ENCODE measurements at places on chromosomes 13 and 19.
A peak's percentile ranks its signal among the peaks of the same experiment; 100 is the strongest.

GRCh38 chr13:79560954-79561353 is 80.0 kb downstream of the NDFIP2 start:
- DNase-seq = no peak

- peak; percentile 47 for DNase-seq
These were observed 46.4 kb downstream of the CELF5 start for GRCh38 chr19:3270902-3271301.

- peak; percentile 3 for DNase-seq
These were observed 25.3 kb upstream of the OR10H2 start for GRCh38 chr19:15702534-15702930.

DNA sequence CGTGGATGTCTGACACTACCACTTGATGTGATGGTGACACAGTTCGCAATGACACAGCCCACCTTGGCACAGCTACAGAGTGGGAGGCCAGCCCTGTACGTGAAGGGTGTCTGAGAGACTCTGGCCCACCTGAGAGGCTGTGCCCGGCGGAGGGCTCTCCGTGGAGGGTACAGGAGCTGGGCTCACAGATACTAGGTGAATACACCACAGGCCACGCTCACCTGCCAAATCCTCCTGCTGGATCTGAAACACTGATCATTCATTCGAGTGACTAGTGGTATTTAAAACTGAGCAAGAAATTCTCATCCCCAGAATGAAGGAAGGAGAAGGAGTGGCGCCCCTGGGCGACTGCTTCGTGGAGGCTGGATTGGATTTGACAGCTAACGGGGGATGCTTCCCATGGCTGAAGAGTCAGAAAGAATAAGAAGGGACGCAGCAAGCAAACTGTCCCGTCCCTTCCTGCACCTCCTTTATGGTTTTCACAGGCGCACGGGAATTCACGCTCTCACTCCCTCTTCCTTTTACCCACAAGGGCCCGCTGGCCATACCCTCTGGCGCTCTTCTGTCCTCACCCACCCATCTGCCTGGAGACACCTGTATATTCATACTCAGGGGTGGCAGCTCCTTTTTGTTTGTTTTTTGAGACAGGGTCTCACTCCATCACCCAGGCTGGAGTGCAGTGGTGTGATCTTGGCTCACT is 25.0 kb downstream of the CEBPG start:
- no peak for DNase-seq

DNA sequence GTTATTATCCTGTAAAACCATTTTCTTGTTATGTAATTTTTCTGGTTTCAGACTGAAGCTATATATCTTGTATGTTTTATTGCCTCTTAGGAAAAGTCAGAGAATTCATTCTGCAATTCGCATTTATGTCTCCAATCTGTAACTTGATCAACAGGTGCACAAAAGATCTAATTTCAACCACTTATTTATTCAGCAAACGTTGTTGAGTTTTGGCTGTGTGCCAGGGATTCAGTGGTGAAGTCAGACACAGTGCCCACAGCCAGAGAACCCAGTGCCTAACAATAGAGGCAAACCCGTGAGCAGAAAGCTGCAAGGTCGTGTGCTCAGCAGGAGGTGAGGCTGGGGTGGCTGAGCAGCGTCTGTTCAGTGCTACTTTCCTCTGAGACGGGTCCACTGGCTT is 119.5 kb upstream of the MCF2L start:
- DNase-seq = peak; percentile 23

DNA sequence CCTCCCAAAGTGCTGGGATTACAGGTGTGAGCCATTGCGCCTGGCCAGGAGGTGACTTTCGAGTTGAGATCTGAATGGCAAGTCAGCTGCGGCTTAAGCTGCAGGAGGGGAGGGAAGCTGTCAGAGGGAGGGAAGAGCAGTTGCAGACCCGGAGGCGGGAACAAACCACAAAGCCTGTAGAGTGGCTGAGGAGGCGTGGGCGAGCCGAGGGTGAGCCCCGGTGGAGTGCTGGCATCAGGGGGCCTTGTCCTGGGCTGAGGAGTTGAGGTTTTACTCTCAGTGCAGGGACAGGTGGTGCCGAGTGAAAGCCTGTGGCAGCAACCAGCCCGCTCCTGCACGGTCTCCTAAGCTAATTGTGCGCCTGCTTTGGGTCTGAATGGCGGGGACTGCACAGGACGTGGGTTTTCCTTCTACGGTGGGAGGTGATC is 24.2 kb downstream of the PPP1R37 start:
- peak; percentile 58 for DNase-seq

GRCh38 chr13:102620516-102620915 is 23.7 kb downstream of the TPP2 start:
- no peak for DNase-seq

DNA sequence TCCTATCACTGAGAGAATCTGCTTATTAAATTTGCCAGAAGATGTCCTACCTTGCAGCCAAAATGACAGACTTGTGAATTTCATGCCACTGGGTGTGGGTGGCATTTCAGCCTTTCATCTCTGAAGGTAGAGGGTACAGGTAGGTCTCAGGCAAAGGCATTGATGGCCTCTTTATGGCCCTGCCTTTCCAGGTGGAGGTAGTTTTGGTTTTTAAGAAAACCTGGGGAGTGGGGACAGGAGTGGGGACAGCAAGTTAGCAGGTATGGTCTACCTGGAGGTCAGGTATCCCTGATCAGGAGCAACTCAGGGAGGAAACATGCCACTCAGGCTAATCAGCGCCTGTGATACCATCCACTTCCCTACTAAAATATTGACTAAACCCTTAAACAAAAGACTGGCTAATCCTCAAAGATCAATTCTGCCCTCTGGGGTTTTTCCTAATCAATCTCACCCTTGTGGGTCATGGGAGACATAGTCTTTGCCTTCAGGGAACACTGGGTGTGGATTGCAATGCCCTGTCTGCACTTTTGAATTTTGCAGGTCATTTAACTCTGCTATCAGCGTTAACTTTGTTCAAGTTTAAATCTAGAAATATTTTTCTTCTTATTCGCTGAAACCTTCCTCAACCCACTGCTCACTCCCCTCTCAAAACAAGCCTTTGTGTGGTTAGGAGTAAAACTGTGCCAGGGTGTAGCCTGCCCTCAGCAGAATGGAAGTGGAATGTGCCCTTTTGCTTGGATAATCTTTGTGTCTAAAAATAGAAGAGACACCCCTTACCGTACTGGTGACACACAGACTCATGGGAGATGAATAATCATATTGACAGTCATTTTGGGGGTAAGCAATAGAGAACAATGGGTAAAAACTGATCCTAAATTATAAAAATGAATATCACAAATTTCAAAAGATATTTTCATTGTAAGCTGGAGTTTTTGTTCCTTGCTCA is 233.7 kb downstream of the COG6 start:
- peak; percentile 39 for DNase-seq

GRCh38 chr19:6519289-6519688 is 11.5 kb upstream of the TNFSF9 start:
- DNase-seq = peak; percentile 81

- no peak for DNase-seq
These were observed 4.0 kb upstream of the DLEU7 start for GRCh38 chr13:50847501-50847900.

- no peak for DNase-seq
These were observed 10.0 kb downstream of the PKN1 start for GRCh38 chr19:14442891-14443631.

- DNase-seq = peak; percentile 53
These were observed 1.4 kb upstream of the TSHZ3 start for GRCh38 chr19:31350693-31351055.

DNA sequence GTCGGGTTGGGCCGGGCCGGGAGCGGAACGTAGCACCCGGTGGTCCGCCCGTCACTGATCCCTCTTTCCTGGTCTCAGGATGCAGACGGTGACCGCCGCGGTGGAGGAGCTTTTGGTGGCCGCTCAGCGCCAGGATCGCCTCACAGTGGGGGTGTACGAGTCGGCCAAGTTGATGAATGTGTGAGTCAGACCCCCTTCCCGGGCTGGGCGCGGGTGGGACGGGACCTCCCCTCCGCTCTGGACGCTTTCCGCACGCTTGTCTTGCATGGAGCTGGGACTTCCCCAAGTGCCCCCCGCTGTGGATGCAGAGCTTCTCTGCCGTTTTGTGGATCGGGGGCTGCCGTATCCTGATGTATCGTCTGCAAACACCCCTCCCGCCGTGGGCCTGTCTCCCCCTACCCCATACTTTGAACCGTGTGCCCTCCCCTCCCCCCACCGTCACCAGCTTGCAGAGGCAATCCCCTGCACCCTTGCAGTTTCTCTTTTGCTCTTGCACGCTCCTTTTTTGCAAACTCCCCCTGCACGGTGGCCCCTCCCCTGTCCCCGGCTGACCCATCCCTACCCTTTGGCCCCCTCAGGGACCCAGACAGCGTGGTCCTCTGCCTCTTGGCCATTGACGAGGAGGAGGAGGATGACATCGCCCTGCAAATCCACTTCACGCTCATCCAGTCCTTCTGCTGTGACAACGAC is 669 bp downstream of the GADD45B start:
- DNase-seq = no peak

DNA sequence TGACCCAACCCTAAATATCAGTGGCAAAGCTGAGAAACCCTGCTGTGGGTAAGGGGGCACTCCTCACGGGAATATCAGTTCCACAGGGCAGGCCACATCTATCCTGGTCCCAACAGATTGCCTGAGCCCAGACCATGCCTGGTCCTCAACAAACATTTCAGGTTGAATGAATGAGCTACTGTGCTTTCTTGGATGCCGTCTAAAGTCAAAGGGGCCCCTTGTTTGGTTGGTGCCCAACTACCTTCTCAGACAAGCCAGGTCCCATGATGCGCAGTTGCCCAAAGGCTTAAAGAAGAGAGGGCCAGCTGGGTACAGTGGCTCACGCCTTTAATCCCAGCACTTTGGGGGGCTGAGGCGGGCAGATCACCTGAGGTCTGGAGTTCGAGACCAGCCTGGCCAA is 2.4 kb downstream of the DPP9 start:
- no peak for DNase-seq

GRCh38 chr19:3124630-3125029 is 11.2 kb upstream of the GNA15 start:
- no peak for DNase-seq

DNA sequence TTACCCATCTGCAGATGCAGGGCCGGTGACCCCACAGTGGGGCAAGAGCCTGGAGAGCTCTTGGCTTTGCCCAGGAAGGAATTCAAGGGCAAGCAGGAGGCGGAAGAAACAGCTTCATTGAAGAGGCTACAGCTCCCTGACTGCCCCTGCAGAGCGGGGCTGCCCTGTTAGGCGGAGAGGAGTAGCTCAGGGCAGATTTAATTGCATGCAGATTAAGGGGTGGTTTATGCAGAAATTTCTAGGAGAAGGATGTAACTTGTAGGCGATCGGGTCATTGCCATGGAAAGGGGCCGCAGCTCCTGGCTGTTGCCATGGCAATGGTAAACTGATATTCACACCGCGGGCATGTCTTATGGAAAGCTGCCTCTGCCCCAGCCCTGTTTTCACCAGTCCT is 94.1 kb downstream of the ATP11A start:
- no peak for DNase-seq

GRCh38 chr13:49439609-49440008 is 4.3 kb downstream of the CAB39L start:
- DNase-seq = no peak

DNA sequence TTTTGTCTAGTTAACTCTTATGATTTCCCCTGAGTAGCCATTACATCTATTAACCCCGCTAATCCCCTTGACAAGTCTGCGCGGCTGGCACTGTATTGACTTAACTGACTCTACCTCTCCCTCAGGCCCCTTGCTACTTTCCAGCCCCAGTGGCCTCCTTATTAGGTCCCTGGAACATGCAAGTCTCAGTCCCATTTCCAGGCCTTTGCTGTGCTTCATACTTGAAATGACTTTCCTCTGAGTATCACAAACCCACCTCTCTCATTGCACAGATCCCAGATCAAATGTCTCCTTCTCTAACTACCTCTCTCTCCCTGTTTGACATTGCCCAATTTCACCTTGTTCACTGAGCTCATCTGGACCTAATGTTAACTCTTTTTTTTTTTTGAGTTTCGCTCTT is 13.2 kb downstream of the SPACA6 start:
- DNase-seq = no peak

- DNase-seq = no peak
These were observed 231.1 kb upstream of the SERP2 start for GRCh38 chr13:44142540-44142867.

GRCh38 chr19:23762548-23762883 is 3.8 kb upstream of the ZNF681 start:
- no peak for DNase-seq

- peak; percentile 36 for DNase-seq
These were observed 50.9 kb upstream of the TPM4 start for GRCh38 chr19:16025108-16026101.

DNA sequence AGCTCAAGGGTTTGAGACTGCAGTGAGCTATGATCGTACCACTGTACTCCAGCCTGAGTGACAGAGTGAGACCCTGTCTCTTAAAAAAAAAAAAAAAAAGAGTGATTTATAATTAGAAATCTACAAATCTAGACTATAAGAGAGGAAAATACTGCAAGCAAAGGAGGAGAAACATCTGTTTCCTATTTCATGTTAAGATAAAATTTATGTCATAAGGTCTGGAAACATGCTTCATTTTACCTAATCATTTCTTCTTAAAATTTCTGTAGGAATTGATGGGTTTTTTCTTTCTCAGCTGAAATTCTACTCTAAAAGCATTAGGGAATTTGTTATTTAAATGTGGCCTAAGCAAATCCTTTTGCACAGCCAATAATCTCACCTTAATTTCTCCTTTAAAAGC is 53.2 kb downstream of the C13orf42 start:
- DNase-seq = no peak

DNA sequence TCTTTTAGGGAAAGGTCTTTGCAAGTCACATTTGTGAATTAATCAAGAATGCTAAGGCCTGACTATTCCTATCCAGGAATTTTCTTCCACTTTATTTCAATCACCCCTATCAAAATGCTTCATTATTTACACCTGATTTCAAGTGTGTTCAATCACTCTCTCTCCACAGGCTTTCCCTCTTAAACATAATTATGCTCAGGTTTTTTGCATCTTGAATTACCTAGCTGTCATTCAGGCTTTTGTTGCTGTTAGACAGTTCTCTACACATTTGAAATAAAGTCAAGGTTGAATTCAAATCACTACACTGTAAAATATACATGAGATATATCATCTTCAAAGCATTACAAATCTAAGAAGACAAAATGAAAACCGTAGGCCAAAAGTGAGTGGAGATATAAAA is 941.3 kb upstream of the SLITRK1 start:
- DNase-seq = no peak

GRCh38 chr13:29581666-29582065 is 13.8 kb downstream of the SLC7A1 start:
- DNase-seq = no peak

GRCh38 chr19:28420811-28421550 is 792.0 kb downstream of the UQCRFS1 start:
- peak; percentile 73 for DNase-seq

DNA sequence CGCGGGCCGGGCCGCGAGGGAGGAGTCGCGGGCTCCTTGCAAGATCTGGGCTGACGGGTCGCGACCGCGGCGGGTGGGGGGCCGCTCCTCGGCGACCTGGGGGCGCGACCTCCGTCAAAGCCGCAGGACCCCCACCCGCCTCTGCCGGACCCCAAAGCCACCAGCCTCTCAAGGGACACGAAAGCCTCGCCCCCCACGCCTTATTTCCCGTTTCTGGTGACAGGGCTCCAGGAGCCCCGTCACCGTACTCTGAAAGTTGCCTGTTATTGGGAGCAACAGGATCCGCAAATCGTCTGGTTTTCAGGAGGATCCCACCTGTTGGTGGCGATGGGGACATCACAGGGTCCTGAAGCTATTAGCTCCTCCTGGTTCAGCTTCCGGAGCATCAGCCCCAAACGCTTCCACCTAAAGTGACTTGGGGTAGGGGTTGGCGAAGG is 530 bp downstream of the MAU2 start:
- peak; percentile 6 for DNase-seq

Data from fibroblast of lung (primary cell).